Activated T-cell treated with anti-CD3 and anti-CD28 coated beads for 1 hour (primary cell): ENCODE measurements at places on chromosomes 2 and 18.

- no peak for DNase-seq
Observed at GRCh38 chr2:100802066-100802465, 17.9 kb upstream of the NPAS2 start.

- DNase-seq = no peak
Observed at GRCh38 chr2:12587228-12587627, 129.5 kb upstream of the TRIB2 start.

DNA sequence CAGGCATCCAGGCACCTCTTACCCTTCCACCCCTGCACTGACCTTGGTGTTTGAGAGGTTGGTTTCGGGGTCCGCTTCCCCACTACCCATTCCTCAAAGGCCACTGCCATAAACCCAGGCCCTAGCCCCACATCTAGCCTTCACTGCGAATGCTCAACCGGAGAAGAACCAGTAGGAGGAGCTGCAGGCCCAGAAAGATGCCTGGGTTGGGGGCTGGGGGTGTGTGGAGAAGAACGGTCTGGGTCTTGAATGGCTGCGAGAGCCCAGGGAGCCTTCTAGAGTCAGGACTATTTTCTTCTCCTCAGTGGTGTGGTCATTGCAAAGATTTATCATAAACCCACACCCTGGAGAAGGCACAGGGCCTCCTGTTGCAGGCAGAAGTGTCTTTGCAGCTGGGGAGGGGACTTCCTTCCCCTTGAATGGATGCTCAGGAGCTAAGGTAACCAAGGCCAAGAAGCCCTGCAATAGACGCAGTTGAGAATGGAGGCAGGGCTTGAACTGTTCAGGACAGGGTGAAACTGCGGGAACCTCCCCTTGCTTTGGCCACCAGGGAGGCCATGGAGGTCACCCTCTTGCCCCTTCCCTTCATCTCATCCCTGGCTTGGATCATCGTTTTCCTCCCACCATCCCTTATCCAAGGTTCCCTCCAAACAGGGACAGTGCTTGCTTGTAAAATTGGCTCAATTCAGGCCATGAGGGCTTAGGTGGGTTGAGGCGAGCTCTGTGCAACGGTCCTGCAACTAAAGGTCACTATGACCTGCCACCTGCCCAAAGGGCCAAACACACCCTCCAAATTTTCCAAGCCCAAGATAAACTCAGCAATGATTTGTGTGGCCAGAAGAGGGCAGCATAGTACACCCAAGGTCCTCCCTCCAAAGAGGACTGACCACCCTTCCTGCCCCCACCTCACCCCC lies 20.9 kb downstream of the THNSL2 start:
- DNase-seq = no peak

DNA sequence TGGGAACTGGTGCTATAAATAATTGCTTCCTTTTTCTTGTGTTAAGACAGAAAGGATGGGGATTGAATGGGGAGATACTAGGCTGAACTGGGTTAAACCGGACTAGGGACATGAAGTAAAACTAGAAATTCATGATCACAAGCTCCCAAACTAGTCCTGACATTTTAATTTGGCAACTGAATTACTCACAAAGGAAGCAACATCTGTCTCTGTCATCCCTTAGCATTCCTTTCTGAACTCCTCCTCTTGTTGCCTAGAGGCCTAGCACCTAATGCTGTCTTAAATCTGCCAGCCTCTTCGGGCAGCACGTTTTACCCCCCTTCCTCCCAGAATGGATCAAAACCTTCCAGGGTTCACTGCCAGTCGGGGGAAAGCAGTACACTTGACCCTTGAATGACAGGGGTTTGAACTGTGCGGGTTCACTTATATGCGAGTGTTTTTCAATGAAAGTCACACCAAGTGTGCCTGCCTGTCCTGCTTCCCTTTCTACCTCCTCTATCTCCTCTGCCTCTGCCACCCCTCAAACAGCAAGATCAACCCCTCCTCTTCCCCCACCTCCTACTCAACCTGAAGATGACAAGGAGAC lies 8.2 kb downstream of the KCTD1 start:
- no peak for DNase-seq

- peak; percentile 35 for DNase-seq
Observed at GRCh38 chr2:71071681-71072398, 3.4 kb downstream of the NAGK start.

GRCh38 chr18:61400016-61400635 lies 66.9 kb downstream of the CDH20 start:
- no peak for DNase-seq

GRCh38 chr2:96522304-96523203 lies 14.0 kb upstream of the ARID5A start:
- DNase-seq = no peak

GRCh38 chr2:110120171-110121051 lies 4.8 kb upstream of the MALL start:
- DNase-seq = no peak

- DNase-seq = no peak
Observed at GRCh38 chr18:57918601-57919000, 115.5 kb upstream of the ATP8B1 start.

GRCh38 chr18:9898792-9899549 lies 13.2 kb downstream of the TXNDC2 start:
- no peak for DNase-seq

DNA sequence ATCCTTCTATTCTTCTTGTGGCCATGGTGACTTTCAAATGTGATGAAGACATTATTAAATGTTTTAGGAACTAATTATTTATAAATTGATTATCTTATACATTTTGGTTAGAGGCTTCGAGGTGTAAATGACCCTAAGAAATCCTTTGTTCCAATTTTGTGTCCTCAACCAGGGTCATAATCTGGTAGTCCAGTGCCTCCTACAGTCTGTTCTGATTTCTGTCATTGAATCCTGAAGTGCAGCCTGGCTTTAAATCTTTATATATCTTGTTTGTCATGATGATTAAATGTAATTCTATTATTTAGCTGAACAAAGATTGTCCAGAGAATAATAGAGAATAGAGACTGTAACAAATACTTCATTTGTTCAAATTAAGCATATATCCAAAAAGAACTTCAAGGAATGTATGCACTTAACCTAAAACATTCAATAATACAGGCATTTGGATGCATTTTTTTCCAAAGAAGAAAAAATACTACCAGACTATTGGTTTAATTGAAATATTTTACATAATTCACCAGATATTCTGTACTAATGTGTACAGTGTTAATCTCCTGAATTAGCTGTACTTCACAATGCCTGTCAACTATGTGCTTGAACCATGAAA lies 89.8 kb downstream of the PRPF40A start:
- DNase-seq = no peak

DNA sequence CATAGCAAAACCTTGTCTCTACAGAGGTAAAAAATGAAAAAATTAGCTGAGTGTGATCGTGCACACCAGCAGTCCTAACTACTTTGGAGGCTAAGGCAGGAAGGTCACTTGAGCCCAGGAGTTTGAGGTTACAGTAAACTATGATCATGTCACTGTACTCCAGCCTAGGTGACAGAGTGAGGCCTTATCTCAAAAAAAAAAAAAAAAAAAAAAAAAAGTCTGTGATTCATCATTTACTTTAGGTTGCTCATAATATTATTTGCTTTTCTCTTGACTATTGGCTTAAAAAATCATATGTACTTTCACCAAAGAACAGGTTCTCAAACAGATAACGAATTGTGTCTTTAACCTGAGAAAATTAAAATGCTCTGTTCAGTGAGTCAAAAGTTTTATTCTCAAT lies 129.1 kb downstream of the MYO3B start:
- no peak for DNase-seq

DNA sequence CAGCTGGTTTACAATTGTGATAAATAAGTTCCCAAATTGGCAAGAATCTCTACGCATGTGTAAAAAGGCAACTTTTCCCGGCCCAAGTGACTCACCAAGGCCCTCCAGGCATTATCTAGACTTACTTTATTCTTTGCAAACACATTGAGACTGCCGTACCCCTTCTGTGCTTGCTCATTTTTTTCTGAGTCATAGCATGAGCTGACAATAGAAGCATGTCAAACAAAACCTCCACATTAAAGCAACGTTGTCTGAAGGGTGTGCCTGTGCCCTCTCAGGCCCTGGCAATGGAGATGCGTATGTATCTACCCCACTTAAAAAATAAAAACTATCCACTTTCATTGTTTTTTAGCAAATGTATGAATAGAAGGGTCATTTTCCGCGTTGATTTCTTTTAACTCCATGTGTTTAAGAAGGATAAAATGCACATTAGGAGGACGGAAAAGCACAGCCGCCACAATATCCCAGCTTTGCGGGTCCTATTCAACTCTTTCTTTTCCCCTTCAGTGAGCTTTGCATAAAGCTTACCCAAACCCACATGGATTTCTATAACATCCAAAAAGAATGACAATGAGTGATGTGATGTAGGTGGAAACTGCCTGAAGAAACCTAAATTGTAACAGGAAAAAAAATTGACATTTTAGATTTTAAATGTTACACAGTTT lies 298.2 kb downstream of the CDCA7 start:
- no peak for DNase-seq

DNA sequence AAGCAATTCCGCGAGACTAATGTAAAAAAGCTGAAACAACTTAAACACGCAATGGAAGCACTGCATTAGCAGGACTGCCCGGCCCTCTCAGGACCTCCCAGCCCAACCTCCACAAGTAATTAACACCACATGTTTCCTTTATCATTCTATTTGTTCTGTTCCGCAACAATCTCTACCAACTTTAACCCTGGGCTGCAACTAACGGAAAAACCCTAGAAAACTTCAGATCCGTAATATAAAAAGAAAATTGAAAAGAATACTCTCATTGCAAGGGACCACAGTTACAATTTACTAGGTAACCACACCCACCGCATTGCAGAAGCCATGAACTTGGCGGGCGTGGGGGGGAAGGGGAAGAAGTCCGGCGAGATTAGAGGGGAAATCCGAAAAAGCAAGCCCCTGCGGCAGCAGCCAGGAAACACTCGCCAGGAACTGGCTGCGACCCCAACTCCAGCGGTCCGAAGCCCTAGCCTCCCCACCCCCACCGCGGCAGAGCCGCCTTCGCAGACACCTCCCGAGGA lies 1.2 kb downstream of the EPB41L3 start:
- DNase-seq = no peak

DNA sequence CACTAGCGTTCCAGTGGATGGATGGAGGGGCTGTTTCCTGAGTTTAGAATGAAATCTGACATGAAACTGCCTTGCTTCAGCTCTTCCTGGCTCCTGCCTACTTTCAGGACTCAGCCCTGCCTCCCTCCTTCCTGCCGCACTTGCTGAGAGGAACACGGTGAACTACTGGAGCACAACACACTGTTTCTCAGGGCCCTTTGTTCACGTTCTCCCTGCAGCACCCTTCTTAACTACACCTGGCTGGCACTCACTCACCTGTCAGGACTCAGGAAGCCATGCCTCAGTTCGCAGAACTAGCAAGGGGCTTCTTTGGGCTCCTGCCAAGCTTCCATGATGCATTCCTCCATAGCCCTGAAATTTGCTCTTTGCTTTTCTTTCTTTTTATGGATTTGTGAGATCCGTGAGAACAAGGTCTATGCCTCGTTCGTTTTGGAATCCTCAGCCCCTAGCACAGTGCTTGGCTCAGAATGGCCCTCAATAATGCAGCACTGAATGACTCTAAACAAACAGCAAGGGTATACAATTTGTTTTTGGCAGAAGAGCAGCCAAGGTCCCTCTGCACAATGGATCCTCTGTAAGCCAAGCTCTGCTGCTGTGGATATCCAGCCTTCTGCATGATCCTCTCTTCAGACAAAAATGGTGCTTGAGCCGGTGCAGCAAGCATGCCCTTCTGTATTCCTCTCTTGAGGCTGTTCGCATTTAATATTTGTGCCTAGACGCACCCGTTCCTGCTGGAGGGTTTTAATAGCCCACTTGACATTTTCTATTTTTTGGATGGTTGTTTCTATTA lies 357.0 kb downstream of the TSN start:
- DNase-seq = no peak

GRCh38 chr2:185456517-185456916 lies 282.1 kb upstream of the FSIP2 start:
- no peak for DNase-seq

DNA sequence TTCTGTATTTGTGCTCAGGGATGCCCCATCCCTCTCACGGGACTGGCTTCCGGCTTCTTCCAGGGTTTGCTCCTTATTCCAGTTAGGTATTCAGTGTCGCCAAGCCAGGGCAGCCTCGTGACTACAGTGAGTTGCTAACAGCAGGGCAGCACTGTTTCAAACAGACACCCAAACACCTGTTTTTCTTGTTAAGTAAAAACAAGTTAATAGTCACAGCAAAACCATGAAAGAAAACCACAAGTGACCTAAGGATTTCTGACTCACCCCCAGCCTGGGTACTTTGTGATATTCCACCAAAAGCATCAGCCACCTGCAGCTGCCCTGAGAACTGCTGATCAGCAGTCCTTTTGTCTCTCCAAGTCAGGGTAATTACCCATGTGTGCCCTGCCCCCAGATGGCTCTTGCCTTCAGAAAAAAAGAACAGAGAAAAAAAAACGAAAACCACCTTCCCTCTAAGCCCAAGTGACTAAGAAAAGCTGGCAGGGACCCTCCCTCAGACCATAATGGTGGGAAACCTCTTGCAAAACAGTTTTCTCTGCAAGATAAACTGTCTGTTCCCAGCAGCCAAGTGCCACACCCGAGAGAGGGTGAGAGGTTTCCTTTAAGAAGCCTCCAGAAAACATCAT lies 178.2 kb downstream of the ANAPC1 start:
- peak; percentile 12 for DNase-seq

DNA sequence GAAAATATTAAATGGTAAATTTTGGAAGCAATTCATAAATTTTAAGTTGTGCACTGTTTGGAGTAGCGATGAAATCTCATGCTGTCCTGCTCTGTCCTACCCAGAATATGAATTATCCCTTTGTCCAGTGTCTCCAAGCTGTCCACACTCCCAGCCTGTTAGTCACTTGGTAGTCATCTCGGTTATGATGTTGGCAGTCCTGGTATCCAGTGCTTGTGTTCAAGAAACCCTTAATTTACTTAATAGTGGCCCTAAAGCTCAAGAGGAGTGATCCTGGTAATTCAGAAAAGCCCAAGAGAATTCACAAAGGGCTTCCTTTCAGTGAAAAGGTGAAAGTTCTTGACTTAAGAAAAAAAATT lies 71.8 kb upstream of the STAM2 start:
- DNase-seq = no peak

DNA sequence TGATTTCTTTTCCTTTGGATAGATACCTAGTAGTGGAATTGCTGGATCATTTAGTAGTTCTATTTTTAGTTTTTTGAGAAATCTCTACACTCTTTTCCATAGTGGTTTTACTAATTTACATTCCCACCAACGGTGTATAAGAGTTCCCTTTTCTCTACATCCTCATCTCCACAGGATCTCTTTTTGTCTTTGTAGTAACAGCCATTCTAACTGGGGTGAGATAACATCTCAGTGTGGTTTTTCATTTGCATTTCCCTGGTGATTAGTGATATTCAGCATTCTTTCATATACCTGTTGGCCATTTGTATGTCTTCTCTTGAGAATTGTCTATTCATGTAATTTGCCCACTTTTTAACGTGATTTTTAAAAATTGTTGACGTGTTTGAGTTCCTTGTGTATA lies 13.8 kb downstream of the RFTN2 start:
- DNase-seq = no peak

GRCh38 chr2:219387306-219388120 lies at the start of gene DNPEP:
Gene DNPEP, minus strand, starts transcription at chr2:219387912. Its CDS starts 118 bp downstream, at chr2:219387794.
- peak; percentile 97 for DNase-seq

GRCh38 chr2:84855731-84856130 lies 25.2 kb downstream of the TRABD2A start:
- no peak for DNase-seq
